ENCODE measurements at places on chromosomes 12 and 14.

GRCh38 chr14:50775357-50775756 lies 55.6 kb downstream of the NIN start:
- DNase-seq = no peak

- DNase-seq = no peak
Observed at GRCh38 chr14:87630846-87631245, 362.1 kb downstream of the GALC start.

DNA sequence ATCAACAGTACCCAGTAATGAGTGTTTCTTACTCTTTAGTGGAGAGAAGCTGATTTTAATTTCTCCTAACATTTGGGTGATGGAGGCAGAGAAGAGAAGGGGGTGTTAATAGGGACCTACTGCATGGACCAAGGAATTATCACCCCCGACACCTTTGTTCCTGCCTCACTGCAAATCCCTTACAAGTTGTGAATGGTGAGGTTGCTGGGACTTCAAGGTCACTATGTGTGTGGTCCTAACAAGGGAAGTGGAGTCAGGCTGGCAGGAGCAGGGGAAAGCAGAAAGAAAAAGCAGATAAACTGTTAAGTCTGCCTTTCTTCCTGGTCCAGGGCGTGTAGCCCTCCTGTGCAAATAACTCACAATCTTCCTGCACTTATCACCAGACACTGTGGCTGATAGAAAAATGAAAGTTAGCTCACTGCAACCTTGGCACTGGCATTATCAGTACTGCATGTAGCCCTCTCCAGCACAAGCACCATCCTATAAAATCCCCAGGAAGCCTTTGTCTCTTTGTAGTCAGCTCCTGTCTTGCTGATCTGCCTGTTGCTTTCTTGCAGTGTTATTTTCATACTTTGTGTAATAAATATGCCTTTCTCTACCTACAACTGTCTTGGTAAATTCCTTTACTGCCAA lies 112.3 kb upstream of the DNM1L start:
- no peak for DNase-seq

DNA sequence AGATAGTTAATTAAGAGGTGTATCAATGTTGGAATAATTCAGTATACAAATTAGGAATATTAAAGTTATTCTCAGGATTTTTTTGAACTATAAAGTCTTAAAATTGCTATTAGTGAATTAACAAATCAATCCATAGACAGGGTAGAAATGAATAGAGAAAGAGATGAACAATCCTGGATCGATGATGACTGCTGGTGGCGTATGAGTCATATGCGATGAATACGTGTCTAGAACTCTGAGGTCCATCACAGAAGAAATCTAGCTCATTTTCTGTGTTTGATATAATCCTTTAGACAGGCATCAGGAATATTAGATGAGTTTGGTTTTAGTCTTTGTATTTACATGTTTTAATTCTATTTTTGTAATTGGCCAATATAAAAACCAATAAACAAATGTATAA lies 85.4 kb upstream of the RTL1 start:
- no peak for DNase-seq

- no peak for DNase-seq
Observed at GRCh38 chr14:76844223-76844622, 18.0 kb downstream of the LRRC74A start.

DNA sequence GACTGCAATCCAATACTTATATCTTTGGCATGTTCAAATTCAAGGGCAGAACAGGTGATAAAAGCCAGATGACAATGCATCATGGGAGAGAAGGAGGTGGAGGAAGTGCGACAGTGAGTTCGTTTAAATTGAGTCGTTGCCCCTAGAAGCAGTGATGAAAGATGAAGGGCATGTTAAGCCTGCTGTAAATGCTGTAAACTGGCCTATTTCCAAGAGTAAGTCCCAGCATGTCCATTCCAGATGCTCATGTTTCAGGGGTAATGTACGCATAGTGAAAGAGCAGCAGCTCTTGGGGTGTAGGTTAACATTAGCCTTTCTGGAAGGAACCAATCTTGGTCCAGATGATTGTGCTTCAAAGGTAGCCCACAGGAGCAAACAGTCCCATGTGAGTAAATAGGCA lies 97.1 kb downstream of the C2CD5 start:
- DNase-seq = no peak

DNA sequence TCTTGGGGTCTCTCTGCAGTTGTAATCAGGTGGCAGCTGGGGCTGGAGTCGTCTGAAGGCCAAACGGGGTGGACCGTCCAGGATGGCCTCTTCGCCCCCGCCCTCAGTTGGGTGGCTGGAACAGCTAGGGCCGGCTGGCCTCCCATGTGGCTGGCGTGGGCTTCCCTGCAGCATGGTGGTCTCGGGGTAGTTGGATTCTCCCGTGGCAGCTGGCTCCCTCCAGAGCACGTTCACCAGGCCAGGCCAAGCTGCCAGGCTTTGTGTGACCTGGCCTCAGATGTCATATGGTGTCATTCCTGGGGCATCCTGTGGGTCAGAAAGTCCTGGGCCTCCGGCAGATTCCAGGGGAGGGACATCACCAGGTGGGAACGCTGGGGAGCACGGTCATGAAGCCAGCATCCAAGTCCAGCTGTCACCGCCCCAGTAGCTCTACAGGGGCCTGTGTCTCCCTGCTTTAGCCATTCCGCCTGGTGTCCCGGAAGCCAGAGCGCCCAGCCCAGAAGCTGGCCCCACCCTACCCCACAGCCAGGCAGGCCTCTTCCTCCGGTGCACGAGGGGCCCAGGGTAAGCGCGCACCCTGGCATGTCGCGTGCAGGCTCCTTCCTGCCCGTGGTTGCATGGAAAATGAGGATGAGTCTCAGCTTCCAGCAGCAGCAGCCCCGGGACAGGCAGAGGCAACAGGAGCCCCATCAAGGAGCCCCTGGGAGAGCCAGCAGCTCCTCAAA lies 1.3 kb upstream of the NUDT14 start:
- no peak for DNase-seq

GRCh38 chr12:113422886-113423669 lies 898 bp downstream of the SDSL start:
- DNase-seq = no peak

GRCh38 chr14:77204459-77204771 lies 22.8 kb downstream of the TMEM63C start:
- DNase-seq = no peak
